T-helper 2 cell treated with Interferon-gamma antibody and Interleukin-4, amounts not matched to agents 5 μg/mL and 100 μg/mL, for 36 hours (primary cell): ENCODE measurements at places on chromosomes 13 and 19.

GRCh38 chr19:5172859-5173630 is 167.6 kb downstream of the PTPRS start:
- no peak for DNase-seq
- H3K4me1 ChIP-seq: no peaks in the 10 kb centered on the region
- H3K36me3 ChIP-seq: no peaks in the 10 kb centered on the region
- H3K4me3 ChIP-seq: no peak overlapping the region
- no peaks in the 10 kb centered on the region for H3K27me3 ChIP-seq
- H3K27ac ChIP-seq: no peak overlapping the region

GRCh38 chr13:59631271-59631670 is 532.5 kb downstream of the DIAPH3 start:
- H3K36me3 ChIP-seq: no peaks in the 10 kb centered on the region
- no peak overlapping the region for H3K4me3 ChIP-seq
- no peaks in the 10 kb centered on the region for H3K27me3 ChIP-seq
- no peak for DNase-seq
- no peak overlapping the region for H3K27ac ChIP-seq

GRCh38 chr13:27406178-27406939 is 18.1 kb upstream of the GTF3A start:
- no peak overlapping the region for H3K27ac ChIP-seq
- no peaks in the 10 kb centered on the region for H3K36me3 ChIP-seq
- H3K4me3 ChIP-seq: no peak overlapping the region
- peaks cover 4% of the 10 kb centered on the region for H3K4me1 ChIP-seq
- peaks cover 31% of the 10 kb centered on the region for H3K27me3 ChIP-seq

- H3K4me1 ChIP-seq: no peaks in the 10 kb centered on the region
- no peak overlapping the region for H3K4me3 ChIP-seq
- DNase-seq: no peak
- peaks cover 10% of the 10 kb centered on the region for H3K36me3 ChIP-seq
- no peak overlapping the region for H3K27ac ChIP-seq
- H3K27me3 ChIP-seq: no peaks in the 10 kb centered on the region
Measured at GRCh38 chr13:77040835-77041234, 13.9 kb upstream of the FBXL3 start.

GRCh38 chr13:41099986-41100385 is 32.6 kb downstream of the KBTBD6 start:
- H3K27ac ChIP-seq: no peak overlapping the region
- H3K4me3 ChIP-seq: no peak overlapping the region
- no peaks in the 10 kb centered on the region for H3K36me3 ChIP-seq
- H3K27me3 ChIP-seq: no peaks in the 10 kb centered on the region

DNA sequence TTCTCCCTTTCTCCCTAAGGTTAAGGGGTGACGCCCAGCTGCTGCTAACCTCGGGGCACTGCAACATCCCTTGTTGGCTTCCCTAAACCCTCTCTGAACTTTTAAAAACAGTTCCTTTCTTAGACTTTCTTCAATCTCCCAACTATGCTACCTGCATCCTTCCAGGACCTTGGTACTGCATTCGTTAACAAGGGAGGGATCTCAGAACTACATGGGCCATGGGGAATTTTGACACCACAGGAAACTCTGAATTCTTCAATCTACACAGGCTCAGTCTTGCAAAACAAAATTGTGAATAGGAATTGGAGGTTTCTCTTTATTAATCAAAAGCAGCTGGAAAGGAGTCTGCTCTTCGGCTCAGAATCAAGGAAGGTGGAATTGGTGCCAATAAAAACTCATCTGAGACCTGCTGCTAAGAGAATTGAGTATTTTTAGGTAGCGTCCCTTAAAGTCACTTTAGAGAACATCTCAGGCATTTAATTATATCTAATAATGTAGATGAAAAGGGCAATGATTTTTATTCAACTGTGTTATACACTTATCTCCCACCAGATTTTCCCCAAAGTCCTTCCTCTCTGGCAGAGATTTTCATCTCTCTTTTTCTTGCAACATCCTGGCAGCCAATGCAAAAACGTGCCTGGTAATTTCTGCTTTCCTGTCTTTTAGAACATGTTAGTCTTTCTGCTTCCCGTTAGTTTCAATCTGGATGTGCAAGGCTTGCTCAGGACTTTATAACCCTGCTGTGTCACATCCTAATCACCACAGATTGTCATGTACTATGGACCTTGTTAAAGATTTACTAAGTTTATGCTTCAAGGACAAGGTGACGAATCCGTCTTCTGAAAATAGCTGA is 69.1 kb upstream of the SLC15A1 start:
- no peak for DNase-seq
- H3K4me3 ChIP-seq: no peak overlapping the region
- H3K4me1 ChIP-seq: peaks cover 13% of the 10 kb centered on the region
- H3K27ac ChIP-seq: no peak overlapping the region

DNA sequence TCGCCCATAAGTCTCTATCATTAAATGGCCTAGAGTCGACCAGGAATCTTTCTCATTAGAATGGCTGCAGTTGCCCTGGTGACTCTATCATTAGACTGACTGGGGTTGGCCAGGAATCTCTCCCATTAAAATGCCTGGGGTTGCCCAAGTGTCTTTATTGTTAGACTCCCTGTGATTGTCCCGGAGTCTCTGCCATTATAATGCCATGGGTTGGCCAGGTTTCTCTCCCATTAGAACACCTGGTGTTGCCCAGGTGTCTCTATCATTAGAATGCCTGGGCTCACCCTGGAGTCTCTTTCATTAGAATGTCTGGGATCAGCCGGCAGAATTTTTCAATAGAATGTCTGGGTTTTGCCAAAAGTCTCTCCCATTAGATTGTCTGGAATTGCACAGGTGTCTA is 1459.3 kb downstream of the UQCRFS1 start:
- H3K4me1 ChIP-seq: no peaks in the 10 kb centered on the region
- H3K27ac ChIP-seq: no peak overlapping the region
- H3K27me3 ChIP-seq: no peaks in the 10 kb centered on the region
- H3K4me3 ChIP-seq: no peak overlapping the region

DNA sequence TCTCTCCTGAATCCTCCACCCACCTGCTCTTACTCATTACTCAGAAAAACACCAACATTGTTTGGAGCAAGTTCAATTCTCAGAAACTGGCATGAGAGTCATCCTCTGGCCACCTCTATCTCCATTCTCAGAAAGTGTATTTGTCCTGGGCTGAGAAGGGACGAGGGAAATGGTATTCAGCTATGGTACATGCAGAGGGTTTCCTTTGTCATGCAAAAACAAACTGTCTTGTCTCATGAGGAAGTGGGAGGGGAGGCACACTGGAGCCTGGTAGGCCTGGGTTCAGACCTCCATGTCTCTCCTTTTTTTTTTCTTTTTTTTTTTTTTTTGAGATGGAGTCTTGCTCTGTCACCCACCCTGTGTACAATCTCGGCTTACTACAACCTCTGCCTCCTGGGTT is 31.9 kb upstream of the LILRA2 start:
- peak overlapping the region; percentile 22 for H3K4me3 ChIP-seq
- H3K27ac ChIP-seq: peak overlapping the region; percentile 66
- no peaks in the 10 kb centered on the region for H3K27me3 ChIP-seq
- H3K4me1 ChIP-seq: peaks cover 17% of the 10 kb centered on the region
- peaks cover 13% of the 10 kb centered on the region for H3K36me3 ChIP-seq

DNA sequence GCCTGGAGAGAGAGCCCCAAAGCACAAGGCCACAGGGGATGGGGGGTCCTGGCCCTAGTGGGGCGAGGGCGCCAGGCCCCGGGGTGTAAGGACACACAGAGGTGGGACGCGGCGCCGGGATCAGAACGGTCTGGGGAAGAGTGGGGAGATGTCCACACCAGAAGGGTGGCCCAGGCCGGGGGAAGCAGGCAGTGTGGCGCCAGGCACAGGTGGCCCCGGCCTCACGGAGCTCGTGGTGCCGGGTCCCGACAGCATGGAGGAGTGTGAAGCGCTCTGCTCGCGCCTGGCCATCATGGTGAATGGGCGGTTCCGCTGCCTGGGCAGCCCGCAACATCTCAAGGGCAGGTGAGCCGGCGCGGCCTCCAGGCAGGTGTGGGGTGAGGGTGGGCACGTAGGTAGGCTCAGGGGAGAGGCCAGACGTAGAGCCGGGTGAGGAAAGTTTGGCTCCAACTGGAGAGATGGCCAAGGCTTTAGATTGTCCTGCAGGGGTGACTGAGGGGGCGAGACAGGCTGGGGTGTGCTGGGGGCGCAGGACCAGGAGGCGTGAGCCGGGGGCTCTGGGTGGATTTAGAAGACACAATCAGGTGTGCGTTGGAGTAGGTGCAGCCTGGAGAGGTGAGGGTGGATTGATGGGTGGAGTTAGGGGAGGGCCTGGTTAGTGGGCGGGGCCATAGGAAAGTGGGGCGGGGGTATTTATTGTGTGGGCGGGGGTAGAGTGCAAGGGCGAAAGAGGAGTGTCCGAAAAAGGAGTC is 2.9 kb upstream of the ARHGAP45 start:
- no peak for DNase-seq
- no peaks in the 10 kb centered on the region for H3K27me3 ChIP-seq
- peaks cover 9% of the 10 kb centered on the region for H3K36me3 ChIP-seq
- H3K4me1 ChIP-seq: peaks cover 23% of the 10 kb centered on the region
- H3K4me3 ChIP-seq: no peak overlapping the region
- H3K27ac ChIP-seq: no peak overlapping the region

- H3K27ac ChIP-seq: no peak overlapping the region
- no peaks in the 10 kb centered on the region for H3K4me1 ChIP-seq
- no peak overlapping the region for H3K4me3 ChIP-seq
- H3K36me3 ChIP-seq: no peaks in the 10 kb centered on the region
Measured at GRCh38 chr13:109628251-109628699, 158.1 kb downstream of the IRS2 start.

GRCh38 chr13:112744168-112745021 is 54.6 kb downstream of the ATP11A start:
- H3K27me3 ChIP-seq: no peaks in the 10 kb centered on the region
- H3K36me3 ChIP-seq: no peaks in the 10 kb centered on the region
- no peak overlapping the region for H3K27ac ChIP-seq
- no peak overlapping the region for H3K4me3 ChIP-seq
- no peak for DNase-seq
- no peaks in the 10 kb centered on the region for H3K4me1 ChIP-seq

DNA sequence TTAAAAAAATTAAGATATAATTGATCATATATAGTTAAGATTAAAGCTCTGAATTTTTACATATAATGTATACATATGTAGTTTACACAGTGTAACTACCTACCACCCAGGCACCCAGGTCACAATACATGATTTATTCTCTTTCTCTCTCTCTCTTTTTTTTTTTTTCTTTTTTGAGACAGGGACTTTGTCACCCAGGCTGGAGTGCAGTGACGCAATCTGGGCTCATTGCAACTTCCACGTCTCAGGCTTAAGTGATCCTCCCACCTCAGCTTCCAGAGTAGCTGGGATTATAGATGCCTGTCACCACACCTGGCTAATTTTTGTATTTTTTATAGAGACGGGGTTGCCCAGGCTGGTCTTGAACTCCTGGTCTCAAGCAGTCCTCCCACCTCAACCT is 18.8 kb upstream of the CLASRP start:
- H3K27me3 ChIP-seq: no peaks in the 10 kb centered on the region
- peaks cover 3% of the 10 kb centered on the region for H3K4me1 ChIP-seq
- H3K27ac ChIP-seq: no peak overlapping the region
- H3K36me3 ChIP-seq: peaks cover 13% of the 10 kb centered on the region

DNA sequence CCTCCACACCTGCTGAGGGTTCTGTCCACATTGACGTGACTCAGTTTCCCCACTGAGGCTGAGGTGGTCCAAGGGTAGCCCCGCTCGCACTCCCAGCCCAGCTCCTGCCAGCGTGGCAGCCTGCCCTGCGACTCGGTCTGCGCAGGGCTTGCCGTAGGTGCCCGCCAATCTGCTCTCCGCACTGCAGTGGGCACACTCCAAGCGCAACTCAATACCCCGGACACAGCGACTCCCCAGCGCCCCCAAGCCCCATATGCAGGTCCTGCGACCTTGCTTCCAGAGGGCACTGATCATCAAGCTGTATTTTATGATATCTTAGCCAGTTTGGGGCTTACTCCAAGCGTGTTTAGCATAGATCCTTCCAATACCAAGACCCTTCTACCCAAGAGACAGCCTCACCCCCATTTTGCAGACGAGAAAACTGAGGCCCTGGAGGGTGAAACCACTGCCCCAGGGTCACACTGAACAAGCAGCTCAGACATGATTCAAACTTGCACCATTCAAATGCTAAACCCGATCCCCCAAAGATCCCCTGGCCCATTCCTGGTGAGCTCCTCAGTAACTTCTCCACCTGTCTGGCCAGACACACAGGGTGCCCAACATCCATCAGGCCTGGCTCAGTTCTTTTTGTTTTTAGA is 13.5 kb downstream of the PTPRS start:
- H3K36me3 ChIP-seq: no peaks in the 10 kb centered on the region
- no peak overlapping the region for H3K4me3 ChIP-seq
- no peak for DNase-seq
- H3K27me3 ChIP-seq: peaks cover 7% of the 10 kb centered on the region
- H3K27ac ChIP-seq: no peak overlapping the region

DNA sequence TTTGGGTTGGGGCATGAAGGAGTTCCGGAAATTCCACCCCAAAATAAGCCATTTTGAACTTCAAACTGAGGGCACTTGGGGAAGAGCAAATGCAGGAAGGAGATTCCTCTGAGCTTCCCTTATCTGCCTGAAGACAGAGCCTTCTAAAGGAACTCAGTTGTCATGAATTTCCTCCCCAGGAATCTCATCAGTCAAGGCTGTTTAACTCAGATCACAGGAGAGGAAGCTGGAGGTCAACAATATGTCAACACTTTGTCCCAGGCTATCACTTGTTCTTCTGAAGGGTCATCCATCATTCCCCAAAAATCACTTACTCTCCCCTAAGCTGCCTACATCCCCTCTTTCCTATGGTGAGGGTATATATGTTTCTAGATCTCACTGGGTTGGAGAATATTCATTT is 26.0 kb upstream of the CHST8 start:
- no peak overlapping the region for H3K27ac ChIP-seq
- no peaks in the 10 kb centered on the region for H3K27me3 ChIP-seq
- H3K4me1 ChIP-seq: no peaks in the 10 kb centered on the region
- no peak for DNase-seq
- no peaks in the 10 kb centered on the region for H3K36me3 ChIP-seq
- H3K4me3 ChIP-seq: no peak overlapping the region

GRCh38 chr13:31982540-31982939 is 49.0 kb upstream of the FRY start:
- no peaks in the 10 kb centered on the region for H3K4me1 ChIP-seq
- no peak for DNase-seq
- no peak overlapping the region for H3K27ac ChIP-seq
- no peaks in the 10 kb centered on the region for H3K36me3 ChIP-seq

DNA sequence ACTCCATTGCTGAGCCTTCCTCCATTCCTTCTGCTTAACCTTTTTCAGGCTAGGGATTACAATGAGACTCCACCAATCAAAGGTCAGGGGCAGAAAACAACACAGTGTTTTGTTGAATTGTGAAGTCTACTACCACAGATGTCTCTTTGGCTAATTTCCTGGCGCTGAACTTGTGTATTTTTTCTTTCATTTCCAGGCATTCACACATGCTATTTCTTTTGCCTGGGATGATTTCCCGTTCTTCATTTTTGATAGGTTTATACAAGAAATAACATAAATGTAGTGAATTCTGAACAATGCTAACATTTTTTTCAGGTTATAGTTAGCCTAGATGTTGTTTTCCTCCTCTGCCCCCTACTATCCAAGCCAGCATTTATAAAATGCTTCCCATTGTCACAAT is 64.3 kb downstream of the OLFM4 start:
- H3K27me3 ChIP-seq: no peaks in the 10 kb centered on the region
- H3K27ac ChIP-seq: no peak overlapping the region
- no peaks in the 10 kb centered on the region for H3K36me3 ChIP-seq
- H3K4me3 ChIP-seq: no peak overlapping the region

- no peak overlapping the region for H3K4me3 ChIP-seq
- H3K27ac ChIP-seq: no peak overlapping the region
- DNase-seq: no peak
- H3K27me3 ChIP-seq: no peaks in the 10 kb centered on the region
- H3K4me1 ChIP-seq: no peaks in the 10 kb centered on the region
- H3K36me3 ChIP-seq: no peaks in the 10 kb centered on the region
Measured at GRCh38 chr19:11168568-11168967, 13.0 kb upstream of the SPC24 start.
